ENCODE measurements at places on chromosomes 6 and 20. TPM values are rescaled to one million over a fixed set of nuclear protein-coding genes. Genes with fewer than 3 reads are reported as not detected.

DNA sequence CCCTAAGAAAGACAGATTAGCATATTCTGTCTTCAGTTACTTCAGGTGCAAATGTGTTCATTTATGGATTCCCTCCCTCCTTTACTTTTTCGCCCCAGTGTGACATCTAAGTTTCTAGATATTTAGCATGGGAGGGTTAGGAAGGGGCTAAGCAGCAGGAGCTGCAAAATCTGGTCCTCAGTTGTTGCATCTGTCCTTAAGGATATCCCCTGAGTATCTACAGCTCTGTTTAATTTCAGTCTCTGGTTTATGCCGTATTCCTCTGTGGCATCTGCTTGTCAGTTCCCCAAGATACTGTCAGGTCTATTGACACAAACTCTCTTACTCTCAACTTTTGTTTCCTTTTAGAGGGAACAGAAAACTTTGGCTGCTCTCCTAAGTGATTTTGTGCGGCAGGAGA is 754.6 kb upstream of the MAP3K7 start:
- no peak for DNase-seq

DNA sequence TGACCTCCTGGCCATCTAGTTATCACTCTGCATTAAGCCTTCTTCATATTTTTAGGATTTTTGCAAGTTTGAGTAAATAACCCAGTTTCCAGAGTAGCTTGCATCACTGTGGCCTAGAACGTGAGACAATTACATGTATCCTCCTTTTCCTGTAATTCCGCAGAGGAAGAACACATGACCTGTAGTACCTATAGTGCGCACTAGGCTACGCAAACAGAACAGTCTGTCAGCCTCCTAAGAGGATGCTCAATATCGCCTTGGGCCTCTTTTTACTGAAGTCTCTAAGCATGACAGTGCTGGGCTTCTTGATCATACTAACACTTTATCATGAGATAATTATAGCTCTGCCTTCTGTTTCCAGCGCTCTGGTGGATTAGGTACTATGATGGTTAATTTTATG is 20.2 kb upstream of the NR2E1 start:
- no peak for DNase-seq

DNA sequence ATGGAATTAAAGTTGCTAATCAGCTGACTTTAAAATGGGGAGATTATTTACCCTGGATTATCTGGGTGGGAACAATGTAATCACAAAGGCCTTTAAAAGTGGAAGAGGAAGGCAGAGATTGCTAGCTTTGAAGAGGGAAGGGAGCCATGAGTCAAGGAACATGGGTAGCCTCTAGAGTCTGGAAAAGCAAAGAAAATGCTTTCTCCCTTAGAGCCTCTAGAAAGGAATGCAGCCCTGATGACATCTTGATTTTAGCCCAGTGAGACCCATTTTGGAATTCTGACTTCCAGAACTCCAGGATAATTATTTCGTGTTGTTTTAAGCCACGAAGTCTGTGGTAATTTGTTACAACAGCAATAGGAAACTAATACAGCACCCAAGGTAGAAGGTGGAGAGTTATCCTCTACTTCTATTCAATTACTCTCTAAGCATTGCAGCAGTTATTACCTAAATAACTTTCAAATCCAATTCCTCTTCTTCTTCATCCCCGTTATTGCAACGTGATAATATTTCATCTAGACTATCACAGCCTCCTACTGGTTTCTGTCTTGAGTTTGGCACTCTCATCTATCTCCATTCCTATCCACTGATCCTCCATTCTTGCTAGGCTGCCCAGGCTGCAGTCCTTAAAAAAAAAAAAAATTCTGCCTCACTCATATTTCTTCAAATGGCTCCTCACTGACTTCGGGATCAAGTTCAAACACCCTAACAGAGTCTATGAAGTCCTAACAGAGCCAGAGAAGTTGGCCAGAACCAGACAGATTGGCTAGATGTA is 224.3 kb downstream of the BTBD9 start:
- DNase-seq, result no peak

- no peak for DNase-seq
Measured at GRCh38 chr6:43978473-43979346, 148.5 kb downstream of the MRPL14 start.

DNA sequence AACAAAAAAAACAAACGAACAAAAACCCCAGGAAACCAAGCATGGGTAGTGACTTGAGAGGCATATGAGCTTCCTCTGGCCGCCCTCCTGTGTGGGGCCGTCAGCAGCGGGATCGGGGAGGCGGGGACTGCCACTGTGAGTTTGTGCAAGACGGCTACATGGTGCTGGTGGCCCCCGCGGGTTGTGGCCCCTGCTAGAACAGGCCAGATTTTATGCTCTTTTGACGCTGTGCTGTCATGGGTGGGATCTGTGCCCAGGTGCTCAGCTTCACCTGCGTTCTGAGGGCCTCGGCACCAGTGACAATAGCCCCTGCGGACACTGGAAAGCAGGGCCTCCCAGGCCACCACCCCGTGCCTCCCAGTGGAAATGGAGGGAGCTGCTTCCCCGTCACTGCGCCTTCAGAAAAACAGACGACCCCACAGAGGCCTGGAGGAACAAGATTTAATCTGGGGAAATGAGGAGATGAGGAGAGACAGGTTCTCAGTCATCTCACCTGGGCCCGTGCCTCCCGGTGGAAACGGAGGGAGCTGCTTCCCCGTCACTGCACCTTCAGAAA is 4.7 kb upstream of the KCNQ2 start:
- no peak for DNase-seq

- DNase-seq, result no peak
Measured at GRCh38 chr20:44309763-44310663, 989 bp downstream of the FITM2 start.

DNA sequence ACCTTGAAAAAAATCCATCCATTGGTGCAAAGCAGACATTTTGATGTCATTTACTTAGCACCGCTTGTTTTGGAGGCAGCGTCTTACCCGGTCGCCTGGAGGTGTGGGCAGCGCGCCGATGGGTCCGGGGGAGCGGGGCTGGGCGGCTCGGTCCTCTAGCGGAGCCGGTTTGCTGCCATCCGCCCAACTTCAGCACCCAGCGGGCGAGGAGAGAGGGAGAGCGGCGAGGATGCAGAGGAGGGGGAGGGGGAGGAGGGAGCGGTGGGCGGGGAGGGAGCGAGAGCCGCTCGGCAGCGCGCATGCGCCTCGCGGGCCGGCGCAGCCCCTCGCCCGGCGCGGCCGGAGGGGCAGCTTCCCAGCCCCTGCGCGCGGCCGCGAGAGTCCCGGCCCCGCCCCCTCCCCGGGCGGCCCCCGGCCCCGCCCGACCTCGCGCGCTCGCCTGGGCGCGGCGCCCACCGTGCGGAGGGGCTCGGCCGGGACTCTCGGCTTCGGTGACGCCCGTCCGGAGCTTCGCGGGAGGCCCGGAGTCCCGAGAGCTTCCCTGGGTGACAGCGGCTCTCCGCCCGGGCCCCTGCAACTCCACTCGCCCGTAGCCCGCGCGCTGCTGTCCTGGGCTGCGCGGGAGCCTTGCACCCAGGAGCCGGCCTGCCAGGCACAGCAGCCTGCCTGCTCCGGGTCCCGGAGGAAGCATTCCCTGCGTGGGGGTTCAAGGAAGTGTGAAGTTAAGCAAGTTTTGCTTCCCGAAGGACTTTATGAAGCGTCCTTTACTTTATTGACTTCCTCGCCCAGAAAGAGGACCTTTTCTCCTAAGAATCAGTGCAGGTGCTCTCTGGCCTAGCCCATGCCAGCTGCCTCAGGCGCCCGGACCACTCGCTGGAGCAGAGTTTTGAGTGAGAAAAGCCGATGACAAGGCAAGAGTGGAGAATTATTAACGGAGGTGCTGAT is at the start of gene RGS17:
Gene RGS17 (minus strand): TSS at position 246 of the 945 bp plus-strand sequence. CDS start 87,264 bp downstream, outside the sequence.
- no peak for DNase-seq

RPS10 gene
- 2,325 TPM for total RNA-seq

THBD gene
- not detected for total RNA-seq

TSBP1 gene
- total RNA-seq, result not detected

RNF217 gene
- 0.05 TPM for total RNA-seq

LPIN3 gene
- total RNA-seq, result 0.51 TPM

HUS1B gene
- 0.45 TPM for total RNA-seq
